ENCODE measurements at places on chromosomes 4 and X.

- no peak for DNase-seq
Observed at GRCh38 chr4:47598320-47598719, 113.2 kb downstream of the ATP10D start.

DNA sequence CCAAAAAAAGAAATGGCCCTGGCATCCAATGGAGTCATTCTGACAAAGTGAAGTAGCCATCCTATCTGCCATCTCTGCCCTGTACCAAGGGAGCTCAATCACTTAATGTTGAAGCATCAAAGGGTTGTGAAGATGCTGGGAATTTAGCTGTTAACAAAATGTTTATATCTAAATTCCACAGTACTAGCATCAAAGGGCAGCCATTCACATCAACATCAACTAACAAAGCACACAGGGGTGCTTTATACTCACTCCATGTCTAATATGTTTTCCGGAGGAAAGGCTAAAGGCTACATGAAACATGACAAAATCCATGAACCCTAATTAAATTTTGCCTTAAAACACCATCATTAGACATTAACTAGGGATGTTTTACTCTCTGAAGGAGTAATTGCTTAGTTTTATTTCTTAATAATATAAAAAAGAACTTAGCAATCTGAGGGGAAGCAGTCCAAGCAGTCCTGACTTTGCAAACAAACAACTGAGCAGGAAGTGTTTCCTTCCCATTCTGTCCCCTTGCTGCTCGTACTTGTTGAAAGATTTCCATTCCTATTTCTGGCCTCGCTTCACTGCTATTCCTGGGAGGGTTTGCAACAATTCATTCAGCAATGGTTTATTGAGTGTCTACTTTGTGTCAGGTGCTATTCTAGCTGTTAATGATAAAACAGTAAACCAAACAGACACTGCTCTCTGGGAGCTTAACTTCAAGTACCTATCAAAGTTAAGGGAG lies 208.6 kb upstream of the SLC7A11 start:
- no peak for DNase-seq

DNA sequence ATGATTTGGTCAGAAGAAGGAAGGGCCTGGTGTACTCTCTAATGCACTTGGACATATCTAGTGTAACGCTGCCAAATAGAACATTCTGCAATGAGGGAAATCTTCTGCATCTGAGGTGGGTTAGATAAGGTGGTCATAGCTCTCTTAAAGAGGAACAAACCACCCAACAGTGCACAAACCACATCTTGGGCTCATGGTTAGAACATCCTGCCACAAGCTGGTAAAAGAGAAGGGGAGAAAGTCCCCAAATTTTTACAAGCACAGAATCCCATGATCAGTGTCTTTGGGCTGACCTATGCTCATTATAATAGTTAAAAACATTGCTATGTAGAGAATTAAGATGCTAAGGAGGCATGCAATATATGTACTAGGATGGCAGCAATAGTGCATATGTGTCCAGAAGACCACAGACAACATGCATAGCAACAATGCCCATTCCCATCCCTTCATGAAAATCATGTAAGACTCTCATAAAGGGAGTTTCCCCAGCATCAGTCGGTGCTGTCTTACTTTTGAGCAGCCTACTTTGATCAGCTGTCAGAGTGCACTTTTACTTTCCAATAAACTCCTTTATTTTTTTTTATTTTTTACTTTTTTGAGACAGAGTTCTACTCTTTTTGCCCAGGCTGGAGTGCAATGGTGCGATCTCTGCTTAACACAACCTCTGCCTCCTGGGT lies 99.7 kb upstream of the SLC7A11 start:
- no peak for DNase-seq

- no peak for DNase-seq
Observed at GRCh38 chr4:175419236-175419718, 392.8 kb downstream of the GPM6A start.

DNA sequence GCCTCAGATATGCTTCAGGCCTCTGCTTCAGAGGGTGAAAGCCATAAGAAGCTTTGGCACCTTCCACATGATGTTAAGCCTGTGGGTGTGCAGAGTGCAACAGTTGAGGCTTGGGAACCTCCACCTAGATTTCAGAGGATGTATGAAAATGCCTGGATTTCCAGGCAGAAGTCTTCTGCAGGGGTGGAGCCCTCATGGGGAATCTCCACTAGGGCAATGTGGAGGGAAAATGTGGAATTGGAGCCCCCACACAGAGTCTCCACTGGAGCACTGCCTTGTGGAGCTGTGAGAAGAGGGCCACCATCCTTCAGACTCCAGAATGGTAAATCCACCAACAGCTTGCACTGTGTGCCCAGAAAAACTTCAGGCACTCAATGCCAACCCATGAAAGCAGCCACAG lies 35.2 kb downstream of the TLR10 start:
- no peak for DNase-seq

- DNase-seq, result no peak
Observed at GRCh38 chr4:174537634-174538033, 15.3 kb upstream of the HPGD start.

DNA sequence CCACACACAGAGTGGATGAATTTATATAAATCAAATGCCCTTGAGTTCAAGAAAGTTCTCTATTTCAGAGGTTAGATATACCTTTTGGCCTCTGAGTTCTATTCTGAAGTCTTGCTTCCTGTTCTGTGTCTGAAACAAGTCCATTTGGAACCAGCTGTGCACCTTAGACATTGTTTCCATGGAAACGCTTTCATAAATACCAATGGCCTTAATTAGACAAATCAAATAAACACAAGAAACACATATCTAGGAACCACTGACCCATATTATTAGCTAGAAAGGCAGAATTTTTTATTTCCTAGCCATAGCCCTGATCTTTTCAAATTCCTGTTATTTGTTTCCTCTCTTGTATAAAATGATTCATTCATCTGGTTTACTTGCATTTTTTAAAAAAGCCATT lies 8.4 kb upstream of the C4orf54 start:
- DNase-seq, result no peak

DNA sequence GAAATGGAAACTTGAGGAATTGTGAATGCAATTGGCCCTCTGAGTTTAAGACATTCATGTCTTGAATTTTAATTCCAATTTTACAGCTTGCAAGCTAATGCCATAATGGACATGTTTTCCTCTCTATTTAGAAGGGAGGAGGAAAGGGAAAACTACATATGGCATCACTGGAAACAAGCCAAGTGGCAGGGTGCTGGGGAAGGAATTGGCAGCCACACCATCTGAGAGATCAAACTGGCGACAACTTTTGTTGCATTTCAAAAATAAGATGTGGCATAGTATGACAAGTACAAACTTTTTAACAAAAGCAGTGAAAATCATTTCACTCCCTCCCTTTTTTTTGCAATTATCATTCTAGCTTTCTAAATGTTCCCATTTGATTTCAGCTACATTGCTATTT lies 615.6 kb downstream of the CENPC start:
- no peak for DNase-seq

GRCh38 chrX:65596270-65597034 lies 61.9 kb upstream of the LAS1L start:
- peak; percentile 31 for DNase-seq

DNA sequence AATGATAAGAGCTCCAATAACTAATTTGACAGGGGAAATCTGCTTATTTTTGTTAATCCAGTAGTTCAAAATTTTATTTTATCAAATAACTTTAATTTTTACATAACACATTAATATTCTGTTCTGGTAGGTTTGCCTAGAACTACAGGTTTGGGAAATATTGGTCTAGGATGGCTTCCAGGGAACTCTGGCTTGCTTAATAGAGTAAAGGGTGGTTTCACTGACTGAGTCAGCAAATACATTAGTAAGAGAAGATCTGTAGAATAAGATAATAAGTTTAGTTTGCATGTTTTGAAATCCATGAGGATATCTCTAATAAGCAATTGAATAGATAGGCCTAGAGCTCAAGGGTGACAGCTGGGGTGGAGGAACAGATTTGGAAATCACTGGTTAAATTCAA lies 500.7 kb downstream of the ZNF674 start:
- DNase-seq, result no peak

- DNase-seq, result no peak
Observed at GRCh38 chr4:79626611-79627010, 218.6 kb upstream of the GK2 start.

GRCh38 chr4:153639833-153640802 lies 44.0 kb upstream of the TLR2 start:
- DNase-seq, result no peak

DNA sequence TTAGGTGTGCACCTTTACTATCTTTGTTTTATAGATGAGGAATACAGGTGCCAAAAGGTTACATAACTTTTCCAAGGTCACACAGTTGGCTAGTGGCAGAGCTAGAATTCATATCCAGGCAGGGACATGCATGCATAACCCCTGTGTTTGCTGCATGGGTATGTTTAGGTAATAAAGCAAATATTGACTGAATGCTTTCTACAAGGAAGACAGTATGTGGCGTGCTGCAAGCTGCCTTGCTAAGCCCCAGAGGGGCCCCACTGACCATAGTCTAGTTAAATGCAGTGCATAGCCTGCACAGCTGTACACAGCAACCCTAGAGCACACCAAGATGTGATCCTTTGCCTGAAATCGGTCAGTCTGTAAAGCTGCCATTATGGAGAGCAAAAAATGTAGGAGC lies 320.5 kb upstream of the IGFBP7 start:
- DNase-seq, result no peak

Measured in effector memory CD8-positive, alpha-beta T cell (primary cell).